ENCODE measurements at places on chromosomes 2 and 18.

- DNase-seq: no peak
These were observed 112.0 kb downstream of the GULP1 start for GRCh38 chr2:188403676-188404075.

- no peak for DNase-seq
These were observed 27.9 kb downstream of the COL3A1 start for GRCh38 chr2:189002079-189002478.

DNA sequence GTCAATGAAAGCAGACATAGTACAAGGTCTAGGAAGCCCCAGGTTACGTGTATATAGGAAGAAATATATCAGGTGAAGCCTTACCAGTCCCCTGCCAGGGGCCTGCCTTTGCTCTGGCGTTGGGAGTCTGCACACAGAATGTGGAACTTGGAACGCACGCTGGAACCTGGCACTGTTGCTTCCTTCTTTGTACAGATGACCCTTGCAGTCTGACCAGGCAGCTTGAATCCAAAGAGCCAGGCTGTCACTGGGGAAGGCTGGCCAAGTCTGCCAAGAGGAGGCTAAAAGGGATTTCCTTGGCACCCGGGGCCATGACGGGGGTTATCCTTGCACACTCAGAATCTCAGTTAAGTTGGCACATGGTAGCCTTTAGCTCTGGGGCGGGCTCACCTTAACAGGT is 39.5 kb downstream of the TMEM247 start:
- no peak for DNase-seq

GRCh38 chr2:128522829-128523228 is 204.2 kb upstream of the HS6ST1 start:
- DNase-seq: no peak

DNA sequence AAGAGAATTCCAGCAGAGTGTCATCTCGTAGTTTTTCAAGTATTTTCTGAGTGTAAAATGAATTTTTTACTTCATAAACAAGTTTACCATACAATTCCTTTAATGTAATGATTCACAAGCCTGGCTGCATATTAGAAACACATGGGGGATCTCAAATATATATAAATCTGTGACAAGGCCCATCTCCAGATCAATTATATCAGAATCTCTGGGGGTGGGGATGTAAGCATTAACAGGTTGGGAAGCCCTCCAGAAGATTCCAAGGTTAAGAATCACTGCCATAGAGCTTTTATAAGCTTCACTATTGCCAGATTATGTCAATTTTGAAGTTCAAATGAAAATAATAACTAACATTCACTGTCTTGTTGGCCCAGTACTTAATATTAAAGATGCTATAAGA is 111.2 kb downstream of the BAZ2B start:
- no peak for DNase-seq

- DNase-seq: no peak
These were observed 167.2 kb downstream of the HDAC4 start for GRCh38 chr2:239233576-239233975.
